ENCODE measurements at places on chromosomes 16 and 17.
A peak's percentile ranks its signal among the peaks of the same experiment; 100 is the strongest.

DNA sequence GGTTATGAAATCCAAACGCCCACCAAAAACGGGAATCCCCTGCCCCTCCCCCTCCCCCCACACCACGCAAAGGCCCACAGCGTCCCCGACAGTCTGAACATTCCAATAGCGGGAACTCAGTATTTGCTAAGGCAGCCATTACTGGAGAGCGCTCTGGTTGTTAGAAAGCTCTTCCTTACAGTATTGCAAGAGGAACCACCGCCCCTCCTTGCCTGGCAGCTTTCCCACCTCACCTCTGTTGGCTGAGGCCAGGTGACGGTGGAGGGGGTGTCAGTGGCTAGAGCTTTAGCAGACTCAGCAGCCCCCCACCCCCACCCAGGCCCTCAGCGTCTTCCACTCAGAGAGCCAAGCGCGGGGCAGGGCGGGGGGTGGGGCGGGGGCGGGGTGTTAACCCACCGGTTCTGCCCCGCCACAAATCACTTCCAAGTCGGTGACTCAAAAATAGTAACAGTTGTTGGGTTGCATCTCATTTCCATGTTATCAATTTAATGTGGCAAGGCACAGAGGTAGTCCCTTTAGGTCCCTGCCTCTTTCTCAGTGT, 2.2 kb upstream of the PLEKHH3 start:
- DNase-seq = peak; percentile 72

DNA sequence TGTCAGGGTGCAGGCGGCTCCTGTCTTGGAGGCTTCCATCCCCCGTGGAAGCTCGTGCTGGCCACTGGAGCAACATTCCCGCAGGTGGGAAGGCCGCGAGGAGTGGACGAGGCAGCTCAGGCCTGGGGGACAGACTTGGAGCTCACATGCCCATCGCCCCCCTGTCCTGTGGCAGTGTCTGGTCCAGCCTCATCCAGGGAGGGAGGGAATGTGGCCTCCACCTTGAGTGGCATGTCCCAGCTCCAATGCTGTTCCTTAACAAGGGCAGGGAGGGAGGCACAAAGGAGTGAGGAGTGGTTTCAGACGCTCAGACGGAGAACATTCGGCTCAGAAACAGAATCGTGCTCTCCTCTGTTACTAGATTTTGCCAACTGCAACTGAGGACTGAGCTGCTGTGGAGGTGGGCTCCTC, 159.4 kb upstream of the CHMP6 start:
- no peak for DNase-seq

GRCh38 chr16:30743716-30744115, 4.5 kb upstream of the PHKG2 start:
- no peak for DNase-seq

GRCh38 chr17:56023851-56024250, 129.4 kb upstream of the ANKFN1 start:
- DNase-seq = no peak

DNA sequence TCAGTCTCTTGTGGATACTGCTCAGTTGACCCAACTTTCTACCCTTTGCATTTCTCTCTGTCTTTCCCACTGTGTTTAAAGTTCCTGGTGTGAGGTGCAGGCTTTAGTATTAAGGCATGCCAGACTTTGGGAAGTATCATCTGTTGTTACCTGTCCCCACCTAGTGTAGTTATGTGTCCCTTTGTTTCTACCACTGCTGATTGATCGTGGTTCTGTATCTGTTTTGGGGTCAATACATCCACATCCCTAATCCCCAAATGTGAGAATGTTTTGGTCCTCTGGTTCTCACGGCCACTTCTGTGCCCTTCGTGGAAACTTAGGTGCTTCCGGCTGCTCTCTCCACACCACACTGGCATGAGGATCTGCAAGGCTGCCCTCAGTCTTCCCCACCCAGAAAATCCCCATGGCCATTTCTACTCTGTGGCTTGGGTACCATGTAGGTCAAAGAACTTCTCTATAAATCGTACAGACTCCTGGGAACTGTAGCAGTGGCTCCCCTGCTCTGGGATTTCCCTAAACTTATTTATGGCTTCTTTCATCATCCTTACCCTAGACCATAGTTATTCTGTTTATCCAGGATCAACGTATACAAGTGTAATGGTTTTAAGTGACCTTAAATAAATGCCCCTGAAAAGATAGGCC, 443.2 kb downstream of the XYLT1 start:
- no peak for DNase-seq

DNA sequence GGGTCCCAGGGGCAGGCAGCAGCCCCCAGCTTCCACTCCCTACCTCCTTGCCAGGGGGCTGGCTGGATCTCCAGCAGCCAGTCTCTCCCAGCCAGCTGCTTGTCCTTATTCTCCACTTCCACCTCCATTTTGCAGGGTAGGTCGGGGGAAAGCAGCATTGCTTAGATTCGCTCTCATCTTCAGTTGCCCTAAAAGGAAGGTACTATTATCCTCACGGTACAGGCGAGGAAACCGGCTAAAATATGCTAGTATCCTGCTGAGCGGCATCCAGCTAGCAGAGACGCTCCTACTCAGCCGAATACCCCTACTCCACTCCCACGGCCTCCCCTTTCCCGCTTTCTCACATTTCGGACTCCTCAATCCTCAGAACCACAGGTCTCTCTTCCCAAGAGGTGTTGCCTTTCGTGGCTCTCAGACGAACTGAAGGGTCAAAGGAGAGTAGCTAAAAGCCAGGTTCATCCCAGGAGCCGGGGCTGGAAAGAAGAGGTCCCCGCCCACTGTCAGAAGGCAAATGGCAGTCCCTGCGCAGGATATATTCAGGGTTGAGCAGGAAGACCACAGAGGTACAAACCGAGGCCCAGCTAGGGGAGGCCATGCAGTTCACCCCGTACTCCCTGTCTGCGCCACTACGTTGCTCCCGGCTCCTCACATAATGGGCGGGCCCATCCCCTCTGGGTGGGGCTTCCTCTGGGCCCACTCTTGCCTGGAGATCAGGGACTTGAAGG, 1.7 kb upstream of the RAB11FIP4 start:
- no peak for DNase-seq

GRCh38 chr17:2415081-2415480, 14.2 kb upstream of the MNT start:
- no peak for DNase-seq

- DNase-seq = no peak
Measured at GRCh38 chr17:59899099-59899498, 6.2 kb downstream of the RPS6KB1 start.

DNA sequence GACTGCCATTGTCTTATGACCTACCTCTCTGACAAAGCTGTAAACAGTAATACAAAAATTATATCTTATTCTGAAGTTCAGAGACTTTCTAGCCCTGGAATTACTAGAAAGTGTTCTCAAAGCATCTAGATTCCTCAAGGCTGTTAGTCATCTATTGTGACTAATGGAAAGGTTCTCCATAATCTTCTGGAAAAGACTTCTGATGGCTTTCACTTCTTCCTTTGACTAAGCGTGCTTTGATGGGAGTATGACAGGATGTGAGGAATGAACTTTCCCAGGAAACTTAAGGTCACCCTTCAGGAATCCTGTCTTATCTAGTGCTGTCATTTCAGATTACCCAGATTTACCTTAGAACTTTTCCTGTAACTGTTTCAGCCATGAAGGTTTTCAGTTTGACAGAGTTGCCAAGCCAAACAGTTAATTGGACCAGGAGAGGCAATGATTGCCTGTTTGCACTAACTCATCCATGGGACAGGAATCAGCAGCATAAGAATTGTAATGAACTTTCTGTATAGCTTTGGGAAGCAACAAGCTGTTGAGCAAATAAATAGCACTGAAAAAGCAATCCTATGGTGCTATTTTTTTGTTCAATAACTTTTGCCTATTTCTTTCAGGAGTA, 43.5 kb downstream of the AP2B1 start:
- no peak for DNase-seq

- DNase-seq = no peak
Measured at GRCh38 chr17:71870546-71870862, 250.3 kb upstream of the SOX9 start.

DNA sequence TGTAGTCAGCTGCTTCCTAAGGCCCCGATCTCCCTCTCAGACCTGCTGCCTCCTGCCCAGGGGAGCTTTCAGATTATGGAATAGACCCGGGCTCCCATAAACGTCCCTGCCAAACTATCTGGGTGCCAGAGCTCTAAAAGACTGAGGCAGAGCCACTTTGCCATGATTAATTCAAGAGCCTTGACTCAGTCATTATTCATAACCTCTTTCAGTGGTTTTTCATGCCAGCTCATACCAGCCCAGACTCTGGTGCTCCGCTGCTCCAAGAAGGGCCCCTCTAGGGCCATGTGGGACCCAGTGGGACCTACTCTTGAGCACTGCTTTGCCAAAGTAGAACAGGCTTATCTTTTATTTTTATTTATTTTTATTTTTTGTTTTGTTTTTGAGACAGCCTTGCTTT, 23.9 kb downstream of the DNAI2 start:
- no peak for DNase-seq

DNA sequence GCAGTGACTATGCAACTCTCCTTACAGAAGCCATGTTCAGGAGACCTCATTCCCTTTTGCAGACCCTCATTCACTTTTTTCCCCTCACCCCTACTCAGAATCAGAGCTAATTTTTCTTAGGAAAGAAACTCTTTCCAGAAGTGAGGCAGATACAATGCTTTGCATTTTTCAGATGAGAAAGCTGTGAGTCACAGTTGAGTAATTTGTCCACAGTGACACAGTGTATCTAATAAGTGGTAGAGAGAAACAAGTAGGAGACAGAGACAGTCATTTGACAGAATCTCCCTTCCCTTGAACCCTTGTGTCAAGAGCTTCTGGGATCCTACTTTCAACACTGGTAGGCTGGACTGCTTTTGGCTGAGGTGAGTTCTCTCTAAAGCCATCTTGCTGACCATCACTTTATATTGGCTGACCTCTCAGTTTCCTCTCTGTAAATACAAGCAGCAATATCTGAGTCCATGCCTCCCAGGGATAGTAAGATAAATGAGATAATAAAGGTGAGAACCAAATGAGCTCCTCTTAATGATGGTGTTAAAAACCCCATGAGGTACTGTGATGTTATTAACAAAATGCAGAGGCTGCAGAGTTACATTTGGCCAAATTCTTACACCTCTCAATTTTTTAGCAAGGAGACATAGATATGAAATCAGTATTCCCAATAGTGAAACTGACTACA, 130.8 kb downstream of the CA10 start:
- DNase-seq = no peak

- no peak for DNase-seq
Measured at GRCh38 chr16:80200079-80200478, 340.7 kb upstream of the DYNLRB2 start.

DNA sequence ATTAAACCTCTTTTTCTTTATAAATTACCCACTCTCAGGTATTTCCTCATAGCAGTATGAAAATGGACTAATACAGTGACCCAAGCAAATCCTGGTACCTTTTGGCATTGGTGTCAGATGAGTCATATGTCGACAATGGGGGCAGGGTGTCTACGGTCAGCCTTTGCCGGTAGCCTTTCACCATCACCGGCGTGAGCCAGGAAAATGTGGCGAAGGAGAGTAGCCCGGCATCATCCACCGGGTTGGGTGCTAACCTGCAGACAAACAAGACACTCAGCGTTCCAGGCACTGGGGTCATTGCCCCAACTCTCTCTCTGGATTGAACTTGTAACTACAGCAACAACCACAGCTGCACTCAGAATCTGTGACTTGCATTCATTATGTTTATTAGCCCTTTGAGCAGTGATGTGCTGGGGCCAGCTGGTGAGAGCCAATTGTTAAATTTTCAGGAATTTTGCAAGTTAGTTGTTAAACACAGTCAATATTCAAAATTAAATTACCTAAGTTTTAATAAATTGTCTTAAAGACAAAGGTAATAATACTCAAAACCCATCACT, 11.9 kb downstream of the ABCC12 start:
- DNase-seq = no peak

DNA sequence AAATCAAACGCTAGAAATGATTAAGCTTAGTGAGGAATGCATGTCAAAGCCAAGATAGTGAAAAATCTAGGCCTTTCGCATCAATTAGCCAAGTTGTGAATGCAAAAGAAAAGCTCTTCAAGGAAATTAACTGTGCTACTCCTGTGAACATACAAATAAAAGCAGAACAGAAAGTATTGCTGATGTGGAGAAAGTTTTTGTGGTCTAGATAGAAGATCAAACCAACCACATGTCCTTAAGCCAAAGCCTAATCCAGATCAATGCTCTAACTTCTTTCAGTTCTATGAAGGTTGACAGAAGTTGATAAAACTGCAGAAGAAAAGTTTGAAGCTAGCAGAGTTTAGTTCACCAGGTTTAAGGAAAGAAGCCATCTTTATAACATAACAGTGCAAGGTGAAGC, 1044.6 kb downstream of the CDH11 start:
- DNase-seq = no peak

DNA sequence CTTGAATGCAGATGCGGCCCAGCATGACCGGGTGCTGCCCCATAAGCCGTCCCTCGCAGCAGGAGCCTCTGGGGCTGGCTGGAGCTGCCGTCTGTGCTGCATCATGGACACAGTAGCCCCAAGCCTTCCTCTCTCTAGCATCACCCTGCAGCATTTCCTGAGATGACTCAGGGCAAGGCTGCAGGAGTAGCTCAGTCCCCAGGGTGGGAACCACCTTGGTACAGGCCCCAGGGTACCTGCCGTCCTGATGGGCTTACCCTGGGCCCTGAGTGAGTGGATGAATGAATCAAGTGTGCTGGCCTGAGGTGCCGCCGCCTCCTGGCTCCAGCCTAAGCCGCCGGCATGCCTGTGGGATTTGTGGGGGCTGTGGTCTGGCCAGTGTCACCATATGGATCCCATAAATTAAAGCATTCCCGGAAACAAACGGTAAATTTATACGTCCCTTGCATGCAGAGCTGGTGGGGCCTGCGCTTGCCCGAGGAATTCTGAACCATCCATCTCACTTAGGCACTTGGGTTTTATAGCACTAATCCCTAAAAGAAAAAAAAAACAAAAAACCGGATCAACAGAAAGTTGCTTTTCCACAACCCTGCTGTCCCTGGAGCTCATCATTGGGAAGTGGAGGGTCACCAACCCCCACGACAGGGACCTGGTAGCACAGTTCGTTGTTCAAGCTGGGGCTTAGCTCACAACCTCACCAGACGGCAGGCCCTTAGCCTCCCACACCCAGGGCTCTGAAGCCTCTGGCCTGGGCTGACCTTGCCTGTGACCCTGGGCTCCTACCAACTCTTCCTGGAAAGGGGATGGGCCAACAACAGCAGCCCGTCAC, 242.6 kb upstream of the CIBAR2 start:
- no peak for DNase-seq

GRCh38 chr17:30513346-30513745, 36.1 kb downstream of the GOSR1 start:
- no peak for DNase-seq
